ENCODE measurements at places on chromosomes 3 and 15.

GRCh38 chr3:156685752-156686151, 11.4 kb downstream of the TIPARP start:
- DNase-seq: no peak

DNA sequence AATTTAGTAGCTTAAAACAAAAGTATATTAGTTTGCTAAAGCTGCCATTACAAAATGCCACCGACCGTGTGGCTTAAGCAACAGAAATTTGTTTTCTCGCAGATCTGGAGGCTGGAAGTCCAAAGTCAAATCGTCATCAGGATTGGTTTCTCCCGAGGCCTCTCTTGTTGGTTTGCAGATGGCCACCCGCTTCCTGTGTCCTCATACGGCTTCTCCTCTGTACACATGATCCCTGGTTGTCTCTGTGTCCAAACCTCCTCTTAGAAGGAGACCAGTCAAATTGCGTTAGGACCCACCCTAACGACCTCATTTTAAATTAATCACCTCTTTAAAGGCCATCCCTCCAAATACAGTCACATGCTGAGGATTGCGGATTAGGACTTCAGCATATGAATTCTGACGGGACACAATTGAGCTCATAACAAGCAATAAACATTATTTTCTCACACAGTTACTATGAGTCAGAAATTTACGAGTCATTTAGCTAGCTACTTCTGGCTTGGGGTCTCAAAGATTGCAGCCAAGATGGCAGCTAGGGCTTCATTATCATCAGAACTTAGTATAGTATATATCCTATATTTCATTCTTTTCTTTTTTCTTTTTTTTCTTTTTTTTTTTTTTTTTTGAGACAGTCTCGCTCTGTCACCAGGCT, 58.4 kb downstream of the RPL39L start:
- no peak for DNase-seq

DNA sequence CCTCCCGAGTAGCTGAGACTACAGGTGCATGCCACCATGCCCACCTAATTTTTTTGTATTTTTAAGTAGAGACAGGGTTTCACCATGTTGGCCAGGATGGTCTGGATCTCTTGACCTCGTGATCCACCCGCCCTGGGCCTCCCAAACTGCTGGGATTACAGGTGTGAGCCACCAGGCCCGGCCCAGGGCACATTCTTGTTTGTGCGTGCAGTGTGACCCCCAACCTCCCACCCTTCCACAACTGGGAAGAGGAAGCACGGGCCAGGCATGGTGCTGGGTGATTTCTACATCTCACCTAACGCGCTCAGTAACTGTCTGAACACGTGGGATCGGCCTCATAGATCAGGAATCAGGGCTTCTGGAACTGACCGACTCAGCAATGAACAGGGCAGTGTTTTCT, 48.0 kb downstream of the KLHL6 start:
- DNase-seq: no peak

DNA sequence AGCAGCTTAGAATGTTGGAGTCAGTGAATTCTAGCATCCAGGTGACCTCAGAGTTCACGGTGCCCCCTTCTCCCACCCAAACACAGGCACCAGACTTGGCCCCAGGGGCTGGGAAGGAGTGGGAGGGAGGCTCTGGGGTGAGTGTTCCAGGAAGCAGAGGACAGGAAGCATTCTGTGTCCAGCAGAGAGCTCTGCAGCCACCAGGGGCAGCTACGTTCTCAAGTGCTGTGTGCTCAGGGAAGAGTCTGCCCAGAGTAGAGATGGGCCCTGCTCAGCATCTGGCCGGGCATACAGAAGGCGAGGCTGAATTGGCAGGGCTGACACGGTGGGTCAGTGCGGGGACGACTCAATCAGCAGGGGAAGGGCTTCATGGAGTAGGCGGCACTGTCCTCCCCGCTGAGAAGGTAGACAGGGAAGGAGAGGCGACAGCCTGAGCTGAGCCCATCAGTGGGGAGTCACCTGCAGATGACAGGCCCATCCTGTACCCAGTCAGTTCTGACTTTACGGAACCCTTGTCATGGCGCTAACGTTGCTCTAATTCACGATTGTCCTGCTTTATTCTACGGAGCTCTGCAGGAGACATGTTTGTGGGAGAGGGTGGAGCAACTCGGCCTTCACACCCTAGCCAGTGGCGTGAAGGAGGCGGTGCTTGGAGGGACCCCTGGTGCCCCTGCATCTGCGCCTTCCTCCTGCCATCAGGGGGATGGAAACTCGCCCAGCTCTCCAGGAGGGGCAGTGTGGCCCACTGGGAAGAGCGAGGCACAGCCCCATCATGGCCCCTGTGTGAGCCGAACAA, 82.2 kb downstream of the C3orf70 start:
- peak; percentile 53 for DNase-seq

DNA sequence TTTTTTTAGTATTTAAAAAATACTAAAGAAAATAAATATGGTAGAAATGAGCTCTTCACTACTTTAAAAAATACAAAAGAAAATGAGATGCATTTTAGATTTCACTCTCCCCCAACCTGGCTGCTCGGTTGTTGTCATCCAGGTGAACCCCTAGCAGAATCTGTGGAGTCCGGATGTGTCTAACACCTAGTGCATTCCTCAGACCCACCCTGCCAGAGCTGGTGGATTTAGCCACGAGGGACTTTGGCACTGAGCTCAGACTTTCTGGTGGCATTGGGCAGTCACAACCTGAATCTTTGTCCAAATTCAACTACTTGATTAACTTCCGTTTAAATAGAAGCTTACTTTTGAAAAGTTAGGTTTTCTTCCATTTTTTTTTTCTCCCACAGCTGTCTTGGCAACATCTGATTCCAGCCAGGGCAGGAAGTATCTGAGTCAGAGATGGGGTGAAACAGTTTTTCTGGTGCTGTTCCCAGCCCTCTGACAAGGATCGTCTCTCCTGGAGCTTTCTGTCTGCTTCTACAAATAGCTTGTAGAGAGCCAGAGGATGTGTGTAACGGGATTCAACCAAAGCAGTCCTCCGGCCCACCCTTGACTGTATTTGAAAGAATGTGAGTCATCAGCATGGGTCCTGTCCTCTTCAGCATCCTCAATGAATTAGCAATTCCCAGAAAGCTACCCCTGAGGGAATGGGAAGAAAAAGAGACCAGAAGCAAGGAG, 301.8 kb upstream of the MCTP2 start:
- DNase-seq: no peak

DNA sequence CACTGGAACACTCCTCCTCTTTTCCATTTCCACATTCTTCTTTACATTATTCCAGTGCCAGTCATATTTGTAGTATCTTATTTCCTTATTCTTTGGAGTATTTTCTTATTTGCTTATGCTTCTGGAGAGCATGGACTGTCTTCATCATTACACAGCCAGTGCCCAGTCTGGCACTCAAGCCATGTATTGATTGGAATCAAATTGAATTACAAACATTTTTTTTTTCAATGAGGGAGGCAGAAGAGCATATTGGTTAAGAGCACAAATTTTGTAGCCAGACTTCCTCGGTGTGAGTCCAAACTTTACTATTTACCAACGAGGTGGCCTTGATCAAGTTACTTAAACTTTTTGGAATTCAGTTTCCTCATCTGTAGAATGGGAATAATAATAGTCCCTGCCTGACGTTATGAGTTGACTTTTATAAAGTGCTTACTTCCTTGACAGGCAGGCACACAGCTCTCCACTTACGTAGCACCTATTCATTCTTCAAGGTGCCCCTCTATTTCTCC, 186.6 kb upstream of the BCL6 start:
- no peak for DNase-seq

- DNase-seq: peak; percentile 30
These were observed 216.1 kb downstream of the ATP8B4 start for GRCh38 chr15:49902685-49903501.

DNA sequence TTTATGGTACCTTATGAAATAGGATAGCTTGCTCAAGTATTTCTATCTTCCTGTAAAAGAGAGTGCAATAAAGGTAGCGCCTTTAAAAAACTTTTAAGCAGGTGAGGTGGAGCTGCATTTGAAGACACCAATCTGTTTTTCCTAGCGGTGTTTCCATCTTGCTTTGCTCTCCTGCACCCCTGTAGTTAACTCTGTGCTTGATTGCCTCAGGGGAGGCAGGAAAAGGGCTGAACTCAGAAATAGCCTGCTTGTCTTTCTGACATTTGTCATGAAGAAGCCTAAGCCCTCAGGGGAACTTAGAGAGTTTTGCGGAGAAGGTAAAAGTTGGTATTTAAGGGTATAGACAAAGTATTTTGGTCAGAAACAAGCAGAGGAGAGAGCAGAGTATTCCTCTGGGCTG, 63.0 kb upstream of the TPRG1 start:
- DNase-seq: no peak

GRCh38 chr3:5035692-5036391, 56.6 kb downstream of the BHLHE40 start:
- no peak for DNase-seq

GRCh38 chr15:95503640-95504225, 826.8 kb upstream of the NR2F2 start:
- no peak for DNase-seq

GRCh38 chr3:36548712-36549111, 168.4 kb downstream of the STAC start:
- no peak for DNase-seq

DNA sequence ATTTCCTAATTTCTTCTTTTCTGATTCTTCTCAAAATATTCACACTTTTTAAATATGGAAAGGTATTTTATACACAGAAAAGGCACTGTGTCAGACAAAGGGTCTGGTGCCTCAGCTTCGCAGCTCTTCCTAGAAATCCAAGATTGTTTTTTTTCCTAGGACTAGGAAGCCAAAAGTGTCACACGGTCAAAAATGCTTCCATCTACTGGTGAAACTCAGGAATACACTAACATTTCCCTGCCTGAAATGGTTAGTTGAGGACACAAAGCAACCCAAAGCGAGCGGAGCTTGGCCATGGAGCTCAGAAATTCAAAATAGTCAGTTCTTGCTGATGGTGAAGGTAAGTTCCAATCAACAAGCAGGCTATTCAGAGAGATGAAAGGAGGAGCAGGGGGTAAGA, 426.5 kb upstream of the RASGRP1 start:
- DNase-seq: no peak

DNA sequence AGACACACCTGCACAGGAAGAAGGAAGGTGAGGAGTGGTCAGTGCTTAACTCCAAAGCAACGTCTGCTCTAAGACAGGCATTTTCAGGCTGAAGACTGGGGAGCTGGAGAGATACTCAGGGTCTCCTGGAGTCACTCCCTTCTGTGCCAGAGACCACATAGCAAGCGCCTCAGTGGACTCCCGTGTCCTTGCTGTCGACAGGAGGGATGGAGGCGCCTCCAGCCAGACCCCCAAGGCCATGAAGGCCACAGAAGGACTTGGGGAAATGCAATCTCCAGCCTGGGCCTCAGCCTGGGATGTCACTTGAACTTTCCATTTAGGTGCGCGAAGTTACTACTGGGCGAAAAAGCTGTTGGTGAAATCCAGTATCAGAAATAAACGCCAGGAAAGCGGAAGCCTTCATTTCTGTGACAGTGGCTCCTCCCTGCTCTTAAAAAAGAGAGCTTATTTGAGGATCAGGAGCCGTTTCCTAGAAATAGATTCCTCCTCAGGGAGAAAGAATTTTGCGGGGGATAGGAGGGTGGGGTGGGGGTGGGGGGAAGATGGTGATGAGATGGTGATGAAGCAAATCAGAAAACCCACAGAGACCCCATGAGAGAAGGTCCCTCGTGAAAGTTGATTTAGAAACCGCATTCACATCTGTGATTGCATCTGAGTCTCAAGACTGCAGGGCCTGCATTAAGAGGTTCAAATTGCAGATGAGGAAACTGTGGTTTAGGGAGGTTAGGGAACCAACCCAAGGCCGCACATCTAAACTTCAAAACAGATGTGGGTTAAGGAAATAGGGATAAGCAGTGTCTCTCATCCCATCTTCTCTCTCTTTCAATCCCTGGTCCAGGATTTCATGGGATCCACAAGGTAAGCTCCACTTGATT, 78.8 kb downstream of the ATP2B2 start:
- DNase-seq: no peak

DNA sequence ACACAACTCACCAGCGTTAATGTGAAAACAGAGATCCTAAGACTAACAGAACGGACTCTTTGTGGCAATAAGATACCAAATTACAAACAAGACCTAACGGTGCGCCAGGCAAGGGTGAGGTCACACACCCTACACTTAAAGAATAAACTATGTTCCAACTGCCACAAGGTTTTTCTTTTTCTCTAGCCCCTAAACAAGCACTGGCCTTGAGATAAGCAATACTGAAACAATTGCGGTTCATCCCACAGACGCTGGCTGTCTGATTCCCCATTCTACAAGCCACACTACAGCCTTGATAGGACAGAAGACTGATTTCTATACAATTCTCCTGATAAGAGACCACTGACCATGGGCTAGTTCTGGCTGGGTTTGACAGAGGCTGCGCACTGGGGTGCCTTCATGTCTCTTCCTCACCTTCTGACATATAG, 20.5 kb upstream of the LIMD1 start:
- no peak for DNase-seq

DNA sequence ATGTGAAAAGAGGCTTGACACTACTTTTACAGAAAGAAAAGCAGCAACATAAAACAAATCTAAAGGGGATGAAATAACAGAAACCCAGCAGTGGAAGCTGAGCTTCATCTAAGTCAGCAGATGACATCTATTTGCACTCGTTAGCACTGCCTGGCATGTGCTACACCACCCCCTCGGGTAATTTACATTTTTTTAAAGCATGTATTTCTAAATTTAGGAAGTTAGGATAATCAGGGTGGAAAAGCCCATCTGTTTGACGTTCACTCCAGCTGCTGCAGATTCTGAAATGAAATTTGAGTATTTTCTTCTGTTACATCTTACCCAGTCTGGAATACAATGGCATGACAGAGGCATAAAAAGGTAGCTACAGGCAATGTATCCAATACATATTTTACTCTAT, 20.7 kb downstream of the IGSF11 start:
- no peak for DNase-seq

DNA sequence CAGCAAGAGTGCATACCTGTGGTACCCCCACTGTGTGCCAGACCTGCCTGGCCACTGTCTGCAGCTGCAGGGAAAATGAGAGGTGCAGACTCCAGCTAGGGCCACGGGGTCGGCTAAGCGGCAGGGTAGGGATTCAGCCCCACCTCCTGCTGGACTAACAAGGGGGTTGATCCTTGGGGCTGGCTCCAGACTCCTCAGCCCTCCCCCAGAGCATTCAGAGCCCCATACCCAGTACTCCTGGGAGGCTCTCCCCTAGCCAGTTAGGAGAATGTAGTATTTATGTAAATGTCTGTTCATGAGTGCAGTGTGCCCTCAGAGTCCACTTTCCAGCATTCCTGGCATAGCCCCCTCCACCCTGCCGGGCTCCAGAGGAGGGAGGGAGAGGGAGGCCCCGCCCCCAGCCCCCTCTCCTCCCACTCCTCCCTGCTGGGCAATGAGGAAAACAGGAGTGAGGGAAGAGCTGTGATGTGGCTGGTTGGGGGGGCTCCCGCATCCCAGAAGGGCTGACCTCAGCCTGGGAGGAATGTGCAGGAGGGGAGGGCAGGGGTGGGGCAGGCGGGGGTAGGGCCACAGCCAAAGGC, 4.5 kb upstream of the SEMA3B start:
- DNase-seq: peak; percentile 97

Measured in hepatic stellate cell (primary cell).